Activated gamma-delta T cell treated with Interleukin-2 at 50 U/mL for 16 hours (primary cell): ENCODE measurements at places on chromosomes 3 and 15.

DNA sequence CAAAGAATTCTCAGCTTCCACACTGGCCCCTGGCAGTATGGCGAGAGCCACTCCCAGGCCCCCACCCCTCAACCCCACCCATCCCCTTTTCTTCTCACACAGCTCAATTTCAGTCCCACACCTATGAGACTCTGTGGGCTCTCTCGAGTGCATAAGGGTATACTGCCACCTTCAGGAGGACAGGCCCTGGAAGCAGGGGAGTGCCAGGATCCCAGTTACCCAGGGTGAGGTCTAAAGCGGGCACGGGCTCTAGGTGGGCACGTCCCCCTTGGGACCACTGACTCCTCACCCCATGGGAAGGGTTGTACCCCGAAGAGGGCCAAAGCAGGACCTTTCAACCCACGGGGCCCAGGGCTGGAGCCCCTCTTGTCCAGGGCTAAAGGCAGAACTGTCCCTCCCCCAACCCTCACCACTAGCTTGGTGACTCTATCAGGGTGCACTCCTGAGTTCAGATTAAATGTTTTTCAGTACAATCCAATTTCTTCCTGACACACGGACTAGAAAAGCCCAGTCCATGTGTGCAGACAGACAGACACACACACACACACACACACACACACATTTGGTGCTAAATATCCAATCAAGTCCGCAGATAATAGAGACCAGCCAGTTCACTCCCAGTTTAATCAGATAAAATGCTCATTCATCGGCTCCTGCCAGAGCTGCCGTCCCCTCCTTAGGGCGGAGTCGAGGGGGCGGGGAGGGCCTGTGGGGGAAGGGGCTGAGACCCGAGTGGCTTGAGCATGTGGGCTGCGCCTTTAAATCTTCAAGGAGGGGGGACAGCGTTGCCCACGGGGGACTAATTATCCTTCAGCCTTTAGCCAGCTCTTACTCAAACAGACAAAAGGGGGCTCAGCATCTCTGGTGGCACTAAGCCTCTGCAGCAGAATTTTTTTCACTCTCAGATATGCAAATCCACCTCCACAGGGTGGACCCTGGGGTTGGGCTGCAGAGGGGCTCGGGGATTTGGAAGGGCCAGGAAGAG lies 59.3 kb downstream of the CYP11A1 start:
- no peak for DNase-seq

- no peak for DNase-seq
Measured at GRCh38 chr3:159775372-159775961, 213.2 kb upstream of the IL12A start.

DNA sequence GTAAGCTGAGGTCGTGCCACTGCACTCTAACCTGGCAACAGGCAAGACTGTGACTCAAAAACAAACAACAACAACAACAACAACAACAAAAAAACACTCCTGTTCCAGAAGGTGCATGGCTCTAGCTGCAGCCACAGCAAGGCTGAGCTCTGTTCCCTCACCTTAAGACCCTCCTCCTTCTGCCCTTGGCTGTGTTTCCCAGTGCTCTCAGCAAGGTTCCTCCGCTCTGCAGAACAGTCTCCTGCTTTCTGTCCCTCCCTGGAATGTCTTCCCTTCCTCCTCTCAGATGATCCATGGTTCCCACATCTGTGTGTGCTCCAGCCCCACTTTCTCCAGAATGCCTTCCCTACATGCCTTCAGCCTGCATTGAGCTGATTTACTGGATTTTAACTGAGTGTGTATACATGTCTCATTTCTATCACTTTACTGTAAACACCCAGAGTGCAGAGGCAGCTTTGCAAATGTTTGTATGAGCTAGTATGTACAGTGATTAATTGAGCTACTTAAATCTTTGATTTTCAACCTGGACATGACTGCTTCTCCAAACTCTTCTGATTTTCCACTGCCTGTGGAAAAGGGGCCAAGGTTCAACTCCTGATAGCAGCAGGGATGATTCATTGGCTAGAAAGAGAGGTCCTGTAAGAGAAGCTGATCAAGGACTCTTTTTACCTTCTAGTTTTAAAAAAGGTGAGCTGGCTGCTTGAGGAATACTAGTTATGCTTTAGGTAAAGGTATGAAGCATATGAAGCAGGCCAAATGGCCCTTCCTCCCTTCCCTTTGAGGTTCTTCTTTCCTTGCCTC lies 14.7 kb downstream of the ANKUB1 start:
- DNase-seq, result no peak

DNA sequence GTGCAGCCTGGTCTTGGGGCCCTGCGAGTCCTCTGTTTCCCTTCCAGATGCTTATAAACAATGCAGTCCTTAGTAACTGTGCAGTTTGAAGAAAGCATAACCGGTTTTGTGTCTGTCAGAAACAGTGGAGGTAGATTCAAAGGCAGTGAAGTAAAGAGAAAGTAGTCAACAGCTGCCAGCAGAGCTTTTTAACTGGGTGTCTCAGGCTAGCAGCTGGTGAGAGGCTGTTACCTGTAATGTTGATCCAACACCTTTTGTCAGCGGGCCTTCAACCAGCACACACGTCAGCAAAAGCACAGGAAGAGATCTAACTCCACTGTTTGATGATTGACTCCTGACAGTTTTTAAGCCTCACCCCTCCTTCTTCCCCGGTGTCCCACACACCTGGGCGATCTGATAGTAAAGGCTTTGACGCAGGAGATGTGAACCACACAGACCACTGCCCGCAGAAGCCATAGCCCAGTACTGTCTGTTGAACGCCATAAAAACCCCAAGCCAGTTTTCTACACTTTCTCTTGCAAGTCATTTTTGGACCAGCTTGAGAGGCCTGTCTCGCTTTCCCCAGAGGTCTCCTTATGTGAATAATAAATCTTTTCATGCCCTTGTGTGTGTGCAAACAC lies 178.0 kb downstream of the FMN1 start:
- no peak for DNase-seq

- no peak for DNase-seq
Measured at GRCh38 chr15:74995779-74996765, 709 bp downstream of the SCAMP5 start.
